ENCODE measurements at places on chromosomes 2 and 18.

GRCh38 chr2:151157000-151157735 lies 104.5 kb downstream of the RBM43 start:
- no peak for DNase-seq

DNA sequence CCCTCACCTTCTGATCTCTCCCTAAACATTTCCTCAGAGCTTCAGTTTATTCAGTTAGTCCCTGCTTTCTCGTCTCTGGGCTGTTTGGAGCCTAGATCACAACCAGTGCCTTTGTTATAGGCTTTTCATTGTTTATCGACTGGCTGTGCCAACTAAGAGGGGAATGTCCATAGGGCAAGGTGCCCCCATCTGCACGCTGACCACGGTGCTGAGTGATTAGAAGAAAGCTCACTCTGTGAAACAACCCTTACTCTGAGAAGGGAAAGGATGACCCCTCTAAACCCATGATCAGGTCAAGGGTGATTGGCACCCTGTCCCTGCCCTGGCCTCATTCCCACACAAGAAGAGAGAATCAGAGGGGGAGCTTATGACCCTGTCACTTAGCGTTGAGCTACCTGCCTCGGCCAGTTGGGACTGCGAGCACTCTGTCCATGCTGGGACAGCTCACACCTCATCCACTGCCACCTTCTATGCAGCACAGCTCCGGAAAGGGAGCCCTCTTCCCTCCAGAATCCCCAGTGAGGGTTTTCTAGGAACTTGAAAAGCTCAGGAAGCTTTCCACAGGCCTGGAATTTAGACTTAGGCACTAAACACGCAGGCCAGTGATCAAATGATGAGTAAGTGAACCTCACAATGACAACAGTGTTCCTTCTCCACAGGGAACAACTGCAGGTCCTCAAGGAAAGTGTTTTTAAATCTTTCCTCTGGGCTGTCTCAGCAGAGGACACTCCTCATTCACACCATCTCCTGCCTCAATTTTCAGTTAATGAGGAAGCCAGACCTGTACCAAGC lies 2.3 kb upstream of the ACTG2 start:
- no peak for DNase-seq

DNA sequence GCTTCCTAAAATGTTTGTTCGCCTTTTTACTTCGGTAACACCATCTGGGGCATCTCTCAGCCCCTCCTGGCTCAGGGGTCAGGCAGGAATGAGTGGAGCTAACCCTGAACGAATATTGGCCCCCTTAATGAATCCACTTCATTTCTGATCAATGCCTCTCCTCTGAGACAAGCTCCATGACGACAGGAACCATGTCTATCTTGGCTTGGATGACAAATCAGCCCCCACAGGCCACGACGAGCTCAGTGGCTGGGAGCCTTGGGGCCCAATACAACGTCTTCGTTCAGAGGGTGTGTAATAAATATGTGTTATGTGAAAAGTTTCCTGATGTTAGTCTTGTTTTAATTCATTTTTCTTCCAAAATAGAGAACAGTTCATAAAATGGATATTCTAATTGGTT lies 133.0 kb downstream of the COL6A3 start:
- DNase-seq = no peak

DNA sequence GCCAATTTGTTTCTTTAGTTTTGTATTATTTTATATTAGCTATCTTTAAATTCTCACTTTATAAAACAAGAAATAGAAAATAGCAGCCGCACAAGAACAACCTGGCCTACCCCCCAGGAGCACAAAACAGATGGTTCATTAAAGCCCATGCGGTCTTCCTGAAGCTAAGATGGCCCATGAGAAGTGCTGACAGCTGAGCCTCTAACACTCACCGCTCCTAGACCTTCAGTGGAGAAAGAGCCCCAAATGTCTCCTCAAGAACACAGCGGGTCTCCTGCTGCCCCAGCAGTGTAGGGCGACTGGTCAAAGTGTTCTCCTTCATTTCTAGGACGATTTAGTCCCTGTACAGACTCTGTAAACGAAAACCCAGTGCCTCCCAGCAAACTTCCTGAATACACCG lies 45.1 kb downstream of the LPIN2 start:
- no peak for DNase-seq

DNA sequence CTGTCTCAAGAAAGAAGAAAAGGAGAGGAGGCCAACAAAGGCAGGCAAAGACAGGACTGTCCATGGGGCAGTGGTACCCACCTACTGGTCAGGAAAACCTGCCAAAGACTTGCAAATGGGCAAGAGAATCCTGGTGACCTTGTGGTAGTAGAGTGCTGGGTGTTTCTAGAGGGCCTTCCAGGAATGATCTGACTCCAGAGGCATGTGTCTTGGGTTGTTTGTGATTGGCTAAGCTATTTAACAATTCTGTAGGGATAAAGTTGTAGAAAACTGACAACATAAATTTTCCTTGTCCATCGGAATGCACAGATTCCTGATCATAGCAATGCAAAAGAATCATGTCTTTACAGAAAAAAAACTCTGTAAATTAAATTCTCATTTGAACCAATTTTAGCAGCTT lies 68.5 kb upstream of the ZNF532 start:
- no peak for DNase-seq

DNA sequence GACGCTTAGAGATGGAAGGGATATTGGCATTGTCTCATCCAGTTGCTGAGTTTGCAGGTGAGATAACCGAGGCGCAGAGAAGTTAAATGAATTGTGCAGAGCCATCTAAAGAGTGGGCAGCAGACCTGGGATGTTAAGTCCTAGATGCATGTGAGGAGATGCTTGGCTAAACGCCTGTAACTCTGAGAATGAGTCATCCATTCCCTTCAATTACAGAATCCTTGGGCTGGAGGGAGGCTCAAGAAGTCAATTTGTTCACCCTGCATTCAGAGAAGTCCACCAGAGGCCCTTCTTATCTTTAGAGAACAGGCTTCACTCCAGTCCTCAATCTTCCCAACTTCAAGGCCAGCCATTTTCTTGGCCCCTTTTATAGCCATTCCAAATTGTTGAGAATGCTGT lies 1.6 kb downstream of the EHD3 start:
- DNase-seq = no peak

- DNase-seq = no peak
Measured at GRCh38 chr2:172464400-172465129, 37.2 kb downstream of the ITGA6 start.

GRCh38 chr2:154814856-154815255 lies 116.4 kb downstream of the KCNJ3 start:
- DNase-seq = no peak

DNA sequence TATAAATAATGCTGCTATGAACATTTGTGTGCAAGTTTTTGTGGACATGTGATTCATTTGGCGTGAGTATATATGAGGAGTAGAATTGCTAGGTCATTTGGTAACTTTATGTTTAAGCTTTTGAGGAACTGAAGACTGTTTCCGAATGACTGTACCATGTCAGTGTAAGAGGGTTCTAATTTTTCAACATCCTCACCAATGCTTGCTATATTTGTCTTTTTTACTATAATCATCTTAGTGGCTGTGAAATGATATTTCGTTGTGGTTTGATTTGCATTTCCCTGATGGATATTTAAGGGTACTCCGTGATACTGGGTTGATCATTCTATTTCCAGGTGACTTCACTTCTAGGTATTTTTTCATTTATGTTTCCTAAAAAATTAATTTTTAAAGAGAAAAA lies 241.1 kb downstream of the BCL2 start:
- DNase-seq = no peak

GRCh38 chr2:37920570-37920969 lies 4.5 kb upstream of the RMDN2 start:
- DNase-seq = no peak

GRCh38 chr2:2899826-2900225 lies 477.8 kb downstream of the EIPR1 start:
- no peak for DNase-seq

DNA sequence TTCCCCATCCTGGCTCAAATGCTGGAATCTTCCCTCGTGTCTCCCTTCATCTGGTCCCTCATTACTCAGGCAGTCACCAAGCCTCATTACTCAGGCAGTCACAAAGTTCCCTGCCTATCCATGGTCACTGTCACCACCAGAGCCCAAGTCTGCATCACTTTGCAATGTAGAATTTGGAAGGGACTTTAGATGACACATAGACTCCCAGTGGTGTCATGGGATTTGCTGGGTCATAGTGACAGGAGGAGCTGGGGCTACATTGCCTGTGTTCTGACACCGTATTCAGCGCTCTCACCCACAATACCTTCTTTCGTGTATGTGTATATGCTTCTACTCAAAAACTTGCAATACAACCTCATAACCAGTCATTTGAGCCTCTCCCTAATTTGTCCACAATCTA lies 2.1 kb upstream of the EMILIN1 start:
- no peak for DNase-seq

- DNase-seq = no peak
Measured at GRCh38 chr18:22320771-22321170, 96.9 kb downstream of the CTAGE1 start.

DNA sequence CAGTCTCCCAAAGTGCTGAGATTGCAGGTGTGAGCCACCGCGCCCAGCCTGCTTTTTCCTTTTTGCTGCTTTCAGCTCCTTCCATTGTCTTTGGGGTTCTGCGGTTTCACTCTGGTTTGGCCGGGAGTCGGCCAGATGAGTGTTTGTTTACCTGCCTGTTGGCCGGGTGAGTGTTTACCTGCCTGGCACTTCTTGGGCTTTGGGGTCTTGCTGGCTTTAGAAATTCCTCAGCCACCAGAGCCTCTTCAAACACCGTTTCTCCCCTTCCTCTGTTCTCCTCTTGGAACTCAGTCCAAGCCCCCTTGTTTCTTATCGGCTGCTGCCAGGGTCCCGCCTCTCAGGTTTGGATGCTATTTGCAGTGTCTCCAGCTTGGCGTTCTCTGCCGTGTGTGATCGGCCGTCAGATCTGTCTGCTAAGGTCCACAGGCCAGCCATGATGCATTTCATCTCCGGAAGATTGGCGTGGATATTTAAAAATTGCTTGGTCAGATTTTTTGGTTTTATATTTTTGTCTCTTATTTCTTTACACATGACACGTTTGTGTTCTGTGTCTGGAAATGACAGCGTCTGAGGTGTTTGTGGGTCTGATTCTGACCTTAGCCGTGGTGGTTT lies 14.2 kb upstream of the GAL3ST2 start:
- no peak for DNase-seq

GRCh38 chr2:16284941-16285625 lies 344.7 kb downstream of the MYCN start:
- no peak for DNase-seq

GRCh38 chr18:50796495-50796894 lies 23.3 kb downstream of the MRO start:
- no peak for DNase-seq

GRCh38 chr2:221204699-221205098 lies 367.4 kb downstream of the EPHA4 start:
- DNase-seq = no peak

DNA sequence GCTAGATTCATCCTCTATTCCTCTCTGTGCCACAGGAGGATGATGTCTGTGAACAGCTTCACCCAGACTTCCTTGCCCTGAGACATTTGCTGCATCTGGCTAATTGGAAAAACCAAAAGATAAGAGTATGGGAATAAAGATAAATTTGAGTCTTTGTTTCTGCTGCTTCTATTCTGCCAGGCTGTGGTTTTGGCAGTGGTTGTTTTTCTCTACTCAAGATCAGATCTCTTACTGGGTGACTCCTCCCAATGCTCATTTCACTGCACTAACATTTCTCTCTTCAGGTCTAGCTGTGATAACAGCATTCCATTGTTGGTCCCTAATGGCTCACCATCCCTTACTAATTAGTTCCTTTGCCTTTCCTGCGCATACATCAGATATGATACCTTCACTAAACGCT lies 89.5 kb downstream of the CALCRL start:
- no peak for DNase-seq

- DNase-seq = no peak
Measured at GRCh38 chr2:173553593-173553992, 198.9 kb downstream of the CDCA7 start.

GRCh38 chr2:237500681-237501424 lies 13.8 kb downstream of the MLPH start:
- DNase-seq = no peak

DNA sequence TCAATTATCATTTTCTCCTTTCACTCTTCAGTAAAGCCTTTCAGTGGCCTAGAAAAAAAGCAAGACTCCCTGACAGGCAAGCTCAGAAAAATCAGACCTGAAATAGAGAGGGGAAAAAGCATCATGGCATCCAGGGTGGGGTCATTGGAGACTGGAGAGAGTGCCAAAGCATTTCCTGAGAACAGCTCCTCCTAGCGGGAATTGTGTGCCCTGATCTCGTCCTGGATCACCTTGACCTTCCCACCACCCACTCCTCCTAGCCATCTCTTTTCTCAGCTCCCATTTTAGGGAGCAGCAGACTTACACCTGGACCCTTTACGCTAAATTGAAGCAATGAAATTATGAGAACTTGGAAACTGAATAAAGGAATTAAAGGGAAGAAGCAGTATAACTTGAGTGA lies 176.6 kb downstream of the VWC2L start:
- no peak for DNase-seq
